GM12864 (cell line): ENCODE measurements at places on chromosomes 12 and 14.

DNA sequence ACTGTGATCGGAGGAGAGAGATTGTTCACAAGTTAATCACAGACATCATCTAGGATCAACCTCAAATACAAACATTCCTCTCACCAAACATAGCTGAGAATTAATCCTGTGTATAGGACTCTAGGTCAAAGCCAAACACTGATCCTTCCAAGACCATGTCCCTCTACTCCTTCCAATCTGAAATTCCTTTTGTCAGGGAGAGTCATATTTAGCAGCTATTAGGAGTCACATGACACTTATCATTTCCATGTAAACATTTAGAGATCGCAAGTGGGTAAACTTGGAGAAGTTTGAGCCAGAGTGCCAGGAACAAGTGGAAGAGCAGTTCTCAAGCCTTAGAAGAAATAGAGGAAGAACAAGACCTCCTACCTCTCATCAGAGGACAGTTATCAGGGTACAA lies 13.5 kb downstream of the OR2AP1 start:
- no peak for DNase-seq

GRCh38 chr12:9323144-9323681 lies 115.0 kb upstream of the PZP start:
- DNase-seq = no peak

GRCh38 chr12:50786498-50787231 lies 22.8 kb downstream of the ATF1 start:
- no peak for DNase-seq

DNA sequence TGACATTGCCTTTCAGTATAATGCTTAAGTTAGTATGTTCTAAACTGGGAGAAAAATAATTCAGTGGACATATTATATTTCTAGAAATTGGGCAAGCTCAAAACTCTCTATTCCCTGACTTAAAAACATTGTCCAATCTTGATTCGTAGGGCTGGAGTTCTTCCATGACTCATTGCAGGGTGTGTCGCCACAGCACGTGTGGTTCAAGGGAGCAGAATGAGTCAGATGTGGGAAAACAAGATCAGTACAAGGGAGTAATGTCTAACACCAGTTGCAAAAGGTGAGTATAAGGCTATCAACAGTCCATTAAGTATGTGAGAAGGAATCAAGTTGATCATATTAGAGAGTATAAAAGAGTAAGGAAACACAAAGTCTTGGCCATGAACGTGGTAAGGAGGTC lies 887.0 kb downstream of the TMTC2 start:
- no peak for DNase-seq

DNA sequence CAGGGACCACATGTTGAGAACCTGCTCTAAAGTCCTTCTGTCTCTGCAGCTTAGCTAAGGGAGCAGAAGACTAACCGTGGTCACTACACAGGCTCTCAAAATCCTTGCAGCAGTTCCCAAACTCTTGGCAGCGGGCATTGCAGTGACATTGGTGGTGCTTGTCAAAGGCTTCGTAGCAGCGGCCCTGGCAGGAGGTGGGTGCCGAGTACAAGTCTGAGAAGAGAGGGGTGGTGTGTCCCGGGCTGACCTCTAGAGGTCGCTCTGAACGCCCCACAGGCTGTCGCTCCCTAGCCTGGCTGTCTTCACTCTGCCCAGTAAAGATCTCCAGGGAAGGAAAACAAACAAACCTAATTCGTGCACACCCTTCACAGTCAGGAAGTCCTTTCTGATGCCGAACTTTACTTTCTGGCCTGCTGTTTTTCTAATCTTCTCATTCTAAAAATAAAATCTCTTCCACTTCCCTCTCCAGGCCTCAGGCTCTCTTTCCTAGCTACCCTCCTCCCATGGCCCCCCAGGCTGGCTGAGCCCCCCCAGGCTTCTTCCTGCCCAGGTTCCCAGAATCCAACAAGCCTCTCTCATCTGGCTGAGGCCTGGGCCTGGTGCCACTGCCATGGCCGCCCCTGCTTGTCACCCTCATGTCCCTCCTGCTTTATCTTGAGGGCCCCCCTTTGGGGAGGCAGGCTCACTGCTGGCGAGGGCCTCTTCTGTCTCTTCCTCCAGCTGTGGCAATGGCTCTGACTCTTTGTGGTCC lies 7.7 kb downstream of the ENDOU start:
- DNase-seq = no peak

GRCh38 chr12:101078536-101079285 lies 131.3 kb downstream of the SLC5A8 start:
- DNase-seq = no peak

- no peak for DNase-seq
These were observed 7.9 kb downstream of the CCDC85C start for GRCh38 chr14:99596071-99596627.

DNA sequence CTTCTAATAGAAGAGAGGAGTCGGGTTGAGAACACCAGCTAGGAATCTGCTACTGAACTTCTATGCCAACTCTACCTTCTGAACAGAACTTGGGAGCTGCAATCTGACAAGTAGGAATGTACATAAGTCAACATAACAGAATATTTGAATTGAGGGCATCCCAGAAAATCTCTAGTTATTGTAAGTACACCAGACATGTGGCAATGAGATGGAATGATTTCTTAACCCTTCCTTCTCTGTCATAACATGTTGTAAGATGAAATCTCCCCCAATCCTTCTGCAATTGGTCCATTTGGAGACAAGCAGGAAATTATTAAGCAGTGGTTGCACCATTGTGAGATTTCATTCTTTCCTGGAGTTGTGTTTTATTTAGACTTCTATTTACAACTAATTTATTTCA lies 68.7 kb upstream of the TMPO start:
- no peak for DNase-seq

DNA sequence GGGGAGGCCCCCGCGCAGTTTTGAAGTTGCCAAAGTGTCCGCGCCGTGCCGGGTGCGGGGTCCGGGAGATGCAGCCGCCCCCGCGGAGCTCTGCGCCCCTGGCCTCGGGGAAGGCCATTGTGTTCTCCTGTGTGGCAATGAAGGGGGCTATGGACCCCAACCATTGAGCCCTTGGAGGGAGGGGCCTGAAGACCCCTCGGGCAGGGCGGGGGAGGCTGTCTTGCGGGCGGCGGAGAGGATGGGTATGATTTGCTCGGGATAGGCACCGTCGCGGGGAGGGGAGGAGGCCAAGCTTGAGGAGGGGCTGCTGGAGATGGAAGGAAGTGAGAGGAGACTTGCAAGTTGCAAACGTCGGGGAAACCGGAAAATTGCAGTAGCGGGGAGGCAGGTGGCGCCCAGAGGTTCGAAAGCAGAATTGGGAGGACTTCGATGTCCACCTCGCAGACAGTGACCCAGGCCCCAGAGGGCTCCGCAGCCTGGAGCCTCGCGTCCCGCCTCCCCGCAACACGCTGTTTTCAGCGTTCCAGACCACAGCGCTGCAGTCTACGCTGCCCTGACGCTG lies 25.4 kb downstream of the BCL11B start:
- DNase-seq = no peak
